ENCODE measurements at places on chromosomes 6 and 20.

DNA sequence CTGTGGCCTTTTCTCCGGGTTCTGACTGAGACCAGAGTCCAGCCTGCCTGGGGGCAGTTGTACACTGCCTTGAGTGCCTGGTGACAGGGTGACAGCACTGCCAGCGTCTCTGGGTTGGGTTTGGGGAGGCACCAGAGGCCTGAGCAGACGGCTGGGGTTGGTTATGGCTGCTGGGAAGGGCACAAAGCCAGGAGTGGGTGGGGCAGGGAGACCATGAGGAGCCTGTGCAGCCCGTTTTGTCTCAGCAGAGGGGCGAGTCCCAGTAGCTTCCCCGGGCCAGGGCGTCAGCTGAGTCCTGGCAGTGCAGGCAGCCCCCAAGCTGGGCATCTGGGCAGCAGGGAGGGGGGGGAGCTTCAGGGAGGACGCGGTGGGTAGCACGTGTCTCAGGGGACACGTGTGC, 15.3 kb upstream of the SULF2 start:
- DNase-seq, result no peak

- DNase-seq, result no peak
Measured at GRCh38 chr6:16901782-16902181, 140.5 kb upstream of the ATXN1 start.

DNA sequence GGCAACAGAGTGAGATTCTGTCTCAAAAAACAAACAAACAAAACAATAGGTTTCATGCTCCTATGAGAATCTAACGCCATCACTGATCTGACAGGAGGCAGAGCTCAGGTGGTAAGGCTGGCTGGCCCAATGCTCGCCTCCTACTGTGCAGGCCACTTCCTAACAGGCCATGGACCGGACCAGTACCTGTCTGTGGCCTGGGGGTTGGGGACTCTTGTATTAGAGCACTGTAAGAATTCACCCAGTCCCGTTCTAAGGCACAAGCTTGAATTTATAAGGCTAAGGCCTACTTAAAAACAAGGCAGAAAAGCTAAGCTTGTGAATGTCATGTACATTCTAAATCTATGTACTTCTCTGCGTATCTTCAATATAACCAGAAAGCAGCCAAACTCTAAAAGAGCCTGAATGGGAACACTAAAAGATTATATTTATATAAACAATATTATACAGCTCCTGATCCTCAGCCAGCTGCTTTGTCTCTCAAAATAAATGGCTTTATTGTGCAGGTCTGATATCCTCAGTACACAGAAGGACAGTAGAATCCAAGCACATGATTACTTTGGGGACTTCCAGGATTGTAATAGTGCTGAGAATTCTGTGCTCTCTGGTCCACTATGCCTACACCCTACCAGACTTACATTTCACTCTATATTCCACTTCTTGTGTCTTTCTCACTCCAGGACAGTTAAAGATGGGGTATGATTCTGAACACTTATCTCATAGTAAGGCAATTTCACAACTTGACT, 64.5 kb upstream of the DST start:
- no peak for DNase-seq

DNA sequence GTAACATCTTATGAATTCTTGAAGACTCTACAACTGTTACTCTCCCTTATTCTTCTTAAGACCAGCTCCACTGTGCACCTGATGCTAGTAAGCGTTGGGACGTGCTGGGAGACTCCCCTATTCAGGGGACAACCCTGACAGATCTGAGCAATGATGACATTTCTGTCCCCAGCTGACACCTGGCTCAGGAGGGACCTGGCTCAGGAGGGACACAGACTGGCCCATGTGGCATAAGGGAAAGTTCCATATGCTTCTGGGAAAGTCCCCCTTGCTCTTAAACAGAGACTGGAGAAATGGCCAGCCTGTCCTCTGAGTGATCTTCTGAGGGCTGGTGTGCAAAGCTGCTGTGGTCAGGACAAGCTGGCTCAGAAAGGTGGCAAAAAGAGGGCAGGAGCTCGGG, 10.0 kb upstream of the CD93 start:
- DNase-seq, result no peak

DNA sequence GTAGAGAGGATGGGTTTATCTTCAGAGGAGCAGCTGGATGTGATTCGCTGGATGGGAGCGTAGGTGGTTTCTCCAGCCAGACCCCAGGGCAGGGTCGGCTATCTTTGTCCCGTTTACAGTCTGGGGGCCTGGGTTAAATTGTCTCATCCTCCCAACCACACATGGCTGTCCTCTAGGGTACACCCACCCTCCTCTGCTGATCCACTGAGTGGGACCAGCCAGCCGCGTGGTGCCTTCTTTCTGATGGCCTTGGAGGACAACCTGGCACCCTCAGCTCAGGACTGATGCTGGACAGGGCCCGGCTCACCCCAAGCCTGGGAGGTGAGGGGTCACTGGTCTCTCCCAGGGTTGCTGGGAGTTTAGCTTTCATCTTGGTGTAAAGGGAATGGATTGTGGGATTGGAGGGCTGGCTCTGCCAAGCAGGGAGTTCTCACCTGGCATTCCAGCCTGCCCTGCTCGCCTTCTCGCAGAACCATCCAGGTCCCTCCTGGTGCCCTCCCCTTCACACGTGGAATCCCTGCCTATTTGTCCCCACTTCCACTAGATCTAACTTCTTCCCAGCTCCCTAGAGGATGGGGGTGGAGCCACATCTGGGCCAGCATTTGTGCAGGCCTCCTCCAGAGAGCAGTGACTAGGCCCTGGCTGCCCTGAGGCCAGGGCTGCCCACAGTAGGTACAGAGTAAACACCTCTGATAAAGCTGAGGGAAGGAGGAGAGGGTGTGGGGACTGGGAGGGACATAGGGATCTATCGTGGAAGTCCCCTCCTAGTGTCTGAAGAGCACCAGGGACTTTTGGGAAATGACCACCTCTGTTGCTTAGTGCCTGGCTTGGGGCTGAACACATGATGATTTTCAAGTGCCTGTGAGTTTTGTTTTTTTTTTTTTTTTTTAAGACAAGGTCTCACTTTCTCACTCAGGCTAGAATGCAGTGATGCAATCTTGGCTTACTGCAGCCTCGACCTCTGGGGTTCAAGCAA, 1.6 kb downstream of the ITPR3 start:
- DNase-seq, result no peak

- DNase-seq, result no peak
Measured at GRCh38 chr6:7136859-7137334, 29.1 kb downstream of the RREB1 start.

DNA sequence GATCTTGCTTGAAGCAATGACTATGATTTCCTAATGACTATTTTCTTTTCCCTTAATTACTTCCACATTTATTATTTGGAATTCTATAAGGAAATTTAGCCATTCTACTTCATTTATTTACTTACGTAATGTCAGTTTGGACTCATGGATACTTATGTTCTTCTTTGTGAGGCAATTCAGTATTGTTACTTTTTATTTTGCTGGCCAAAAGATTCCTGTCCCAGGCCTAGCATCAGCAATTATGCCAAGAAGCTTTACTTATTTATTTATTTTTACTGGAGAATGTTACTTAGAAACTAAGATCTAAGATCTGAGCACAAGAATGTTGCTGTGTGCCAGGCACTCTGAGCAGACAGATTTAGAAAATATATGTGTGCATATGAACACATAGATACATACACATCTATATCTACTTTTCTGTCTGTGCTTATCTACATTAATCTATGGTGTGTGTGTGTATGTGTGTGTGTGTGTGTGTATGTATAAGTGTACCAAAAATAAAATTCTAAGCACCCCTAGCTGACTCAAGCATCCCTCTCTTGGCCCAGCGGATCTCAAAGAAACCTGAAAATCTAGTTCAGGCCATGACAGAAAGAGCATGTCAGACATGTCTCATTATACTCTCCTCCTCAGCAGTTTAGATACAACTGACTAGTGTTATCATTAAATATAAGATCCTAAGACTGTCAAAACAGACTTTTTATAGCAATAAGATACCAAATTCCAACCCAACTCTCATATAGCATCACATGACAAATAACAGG, 640.0 kb upstream of the GJE1 start:
- no peak for DNase-seq

DNA sequence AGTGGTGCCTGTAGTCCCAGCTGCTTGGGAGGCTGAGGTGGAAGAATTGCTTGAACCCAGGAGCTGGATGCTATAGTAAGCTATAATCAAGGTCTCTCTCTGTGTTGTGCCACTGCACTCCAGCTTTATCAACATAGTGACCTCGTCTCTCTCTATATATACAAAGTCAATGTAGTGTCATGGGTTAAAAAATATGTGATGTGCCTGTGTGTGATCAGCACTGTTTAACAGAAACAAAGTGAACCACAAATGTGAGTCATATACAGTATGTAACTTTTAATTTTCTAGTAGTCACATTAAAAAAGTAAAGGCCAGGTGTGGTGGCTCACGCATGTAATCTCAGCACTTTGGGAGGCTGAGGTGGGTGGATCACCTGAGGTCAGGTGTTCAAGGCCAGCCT, 85.3 kb upstream of the RNF24 start:
- no peak for DNase-seq

DNA sequence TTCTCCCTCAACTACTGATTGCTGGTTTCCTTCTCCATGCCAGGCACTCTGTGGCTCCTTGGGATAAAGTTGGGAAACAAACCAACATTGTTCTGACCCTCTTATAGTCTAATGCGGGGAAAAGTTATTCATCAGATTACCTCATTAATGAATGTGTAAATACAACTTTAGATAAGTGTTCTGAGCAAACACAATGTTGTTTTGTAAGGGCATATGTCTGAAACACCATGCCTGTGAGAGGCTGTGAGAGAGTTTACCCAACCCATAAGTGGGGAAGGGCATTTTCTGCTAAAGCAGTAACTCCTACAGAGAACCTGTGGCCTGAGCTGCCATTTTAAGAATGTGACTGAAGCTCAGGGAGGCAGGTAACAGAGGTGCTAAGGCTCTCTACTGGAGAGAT, 283.5 kb downstream of the KHDC1L start:
- DNase-seq, result no peak

GRCh38 chr20:13638162-13638495, 603 bp downstream of the TASP1 start:
- peak; percentile 15 for DNase-seq

DNA sequence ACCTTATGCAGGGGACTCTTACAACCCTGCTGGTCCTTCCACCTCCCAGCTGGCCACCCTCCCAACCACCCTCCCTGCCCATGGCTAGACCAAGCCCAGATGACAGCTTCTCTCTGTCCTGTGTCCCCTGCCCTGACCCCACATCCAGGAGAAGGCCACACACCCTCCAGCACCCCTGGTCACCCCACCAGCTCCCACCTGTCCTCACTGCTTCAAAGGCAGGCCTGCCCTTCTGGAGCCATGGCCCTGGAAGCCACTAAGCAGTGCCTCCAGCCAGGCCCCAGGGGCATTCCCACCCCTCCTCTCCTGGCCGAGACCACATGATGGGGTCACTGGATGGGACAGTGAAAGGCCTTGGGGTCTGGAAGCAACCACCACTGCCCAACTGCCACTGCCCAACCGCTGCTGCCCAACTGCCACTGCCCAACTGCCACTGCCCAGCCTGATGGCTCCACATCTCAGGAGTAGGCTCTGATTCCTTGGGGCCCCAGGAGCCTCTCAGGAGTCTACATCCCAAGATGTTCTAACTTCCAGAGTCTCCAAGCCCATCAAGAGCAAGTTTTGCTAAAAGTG, 30.5 kb downstream of the UBD start:
- no peak for DNase-seq

GRCh38 chr6:139927236-139927635, 552.8 kb upstream of the CITED2 start:
- no peak for DNase-seq

DNA sequence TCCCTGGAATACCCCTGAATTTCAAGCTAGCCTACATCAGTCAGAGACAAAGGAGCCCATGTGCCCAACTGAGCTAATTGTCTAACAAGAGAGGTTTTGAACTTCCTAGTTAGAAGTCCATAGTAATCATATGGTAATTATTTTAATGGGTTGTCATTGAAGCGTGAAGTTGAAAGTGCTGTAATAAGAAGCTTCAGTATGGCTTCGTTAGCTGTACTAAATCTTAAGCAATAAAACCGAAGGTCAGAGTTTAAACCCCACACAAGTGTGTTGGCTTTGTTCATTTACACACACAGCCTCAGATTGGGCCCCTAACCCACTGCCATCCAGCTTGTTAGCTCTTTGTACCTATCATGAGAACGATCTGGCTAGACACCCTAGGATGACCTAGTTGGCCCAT, 195.6 kb upstream of the RIN2 start:
- no peak for DNase-seq

GRCh38 chr20:5480824-5481600, 164.3 kb upstream of the PROKR2 start:
- no peak for DNase-seq

GRCh38 chr20:52191132-52191915, at the start of gene ZFP64:
Gene ZFP64 (minus strand): TSS chr20:52191779. CDS start chr20:52191636, 143 bp downstream.
- peak; percentile 75 for DNase-seq

DNA sequence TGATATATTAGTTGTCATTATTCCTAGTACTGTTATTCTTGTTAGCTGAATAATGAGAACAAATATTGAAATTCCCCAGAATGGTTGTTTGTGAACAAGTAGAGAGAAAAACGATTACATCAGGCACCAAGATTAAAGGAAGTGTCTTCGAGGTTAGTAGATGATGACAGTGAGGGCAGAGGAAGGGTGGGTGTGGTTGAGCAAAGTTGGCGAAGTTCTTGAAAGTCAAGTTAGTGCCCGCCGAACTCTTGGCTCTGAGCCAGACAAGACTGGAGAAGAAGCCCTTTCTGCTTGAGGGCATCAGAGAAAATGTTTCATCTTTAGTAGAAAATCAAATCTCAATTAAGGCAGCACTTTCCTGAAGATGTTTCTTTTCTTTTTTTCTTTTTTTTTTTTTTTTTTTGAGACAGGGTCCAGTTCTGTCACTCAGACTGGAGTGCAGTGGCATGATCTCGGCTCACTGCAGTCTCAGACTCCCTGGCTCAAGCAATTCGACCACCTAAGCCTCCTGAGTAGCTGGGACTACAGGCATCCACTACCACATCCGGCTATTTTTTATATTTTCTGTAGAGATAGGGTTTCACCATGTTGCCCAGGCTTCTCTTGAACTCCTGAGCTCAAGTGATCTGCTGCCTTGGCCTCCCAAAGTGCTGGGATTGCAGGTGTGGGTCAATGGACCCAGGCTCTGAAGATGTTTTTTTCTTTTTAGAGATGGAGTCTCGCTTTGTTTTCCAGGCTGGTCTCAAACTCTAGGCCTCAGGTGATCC, 77.1 kb downstream of the SGK1 start:
- DNase-seq, result no peak

GRCh38 chr20:36778831-36779655, 5.5 kb upstream of the DSN1 start:
- no peak for DNase-seq

All from ACHN (cell line).